Suprapubic skin (tissue), 4 donors: ENCODE measurements at places on chromosomes 2 and 18.
A peak's percentile ranks its signal among the peaks of the same experiment; 100 is the strongest.

- peak; percentile 41 for DNase-seq
These were observed 50.1 kb downstream of the ATOH8 start for GRCh38 chr2:85803704-85804425.

DNA sequence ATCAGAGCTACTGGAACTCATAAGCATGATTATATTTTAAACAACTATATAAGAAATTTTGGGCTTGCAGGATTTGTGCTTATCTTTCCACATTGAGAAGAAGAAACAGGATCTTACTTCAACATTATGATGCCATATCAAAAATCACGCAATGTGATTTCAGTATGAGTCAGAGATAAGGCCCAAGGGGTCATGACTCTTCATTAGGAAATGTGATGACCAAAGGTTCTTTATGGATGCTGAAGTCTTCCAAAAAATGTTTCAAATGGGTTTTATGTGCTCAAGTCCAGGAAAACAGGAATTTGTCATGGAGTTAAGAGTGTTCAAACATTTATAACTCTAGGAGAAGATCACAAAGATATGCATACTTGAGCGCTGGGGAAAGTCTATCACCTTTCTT is 7.8 kb upstream of the SERPINB2 start:
- no peak for DNase-seq

GRCh38 chr2:134917360-134917865 is 1.2 kb upstream of the CCNT2 start:
- DNase-seq = no peak

DNA sequence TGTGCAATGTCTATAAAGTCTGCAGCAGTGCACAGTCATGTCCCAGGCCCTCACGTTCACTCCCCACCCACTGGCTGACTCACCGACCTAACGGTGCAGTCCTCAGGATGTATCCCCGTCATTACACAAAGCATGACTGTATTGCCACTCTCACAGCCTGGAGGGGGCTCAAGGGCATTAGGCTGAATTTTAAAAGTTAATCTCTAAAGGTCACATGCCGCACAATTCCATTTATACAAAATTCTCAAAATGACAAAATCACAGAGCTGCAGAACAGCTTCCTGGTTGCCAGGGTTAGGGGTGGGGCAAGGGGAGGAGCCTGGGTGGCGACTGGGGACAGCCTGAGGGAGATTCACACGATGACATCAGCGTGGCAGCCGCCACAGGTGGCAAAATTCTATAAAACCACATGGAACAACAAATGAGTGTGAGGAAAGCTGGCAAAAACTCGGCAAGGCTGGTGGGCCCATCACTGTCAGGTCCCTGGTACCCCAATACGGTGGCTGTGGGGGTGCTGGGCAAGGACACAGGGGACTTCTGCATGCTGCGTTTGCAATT is 97.6 kb downstream of the NDUFA10 start:
- DNase-seq = peak; percentile 67

GRCh38 chr2:85435220-85435958 is 16.9 kb downstream of the SH2D6 start:
- DNase-seq = no peak

- peak; percentile 70 for DNase-seq
These were observed 85.3 kb upstream of the RAB27B start for GRCh38 chr18:54742659-54743604.

- DNase-seq = no peak
These were observed 8.1 kb downstream of the PFN4 start for GRCh38 chr2:24115057-24115456.

DNA sequence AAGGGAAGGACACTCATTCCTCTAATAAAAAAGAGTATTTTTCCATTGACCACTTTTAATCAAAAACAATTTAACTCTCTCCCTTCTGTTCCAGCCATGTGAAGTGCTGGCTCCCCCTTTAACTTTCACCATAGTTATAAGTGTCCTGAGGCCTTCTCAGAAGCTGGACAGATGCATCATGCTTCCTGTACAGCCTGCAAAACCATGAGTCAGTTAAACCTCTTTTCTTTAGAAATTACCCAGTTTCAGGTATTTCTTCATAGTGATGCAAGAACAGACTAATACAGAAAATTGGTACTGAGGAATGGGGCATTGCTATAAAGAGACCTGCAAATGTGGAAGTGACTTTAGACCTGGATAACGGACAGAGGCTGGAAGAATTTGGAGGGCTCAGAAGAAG is 643.6 kb upstream of the DDX18 start:
- no peak for DNase-seq
